ENCODE measurements at places on chromosomes 2 and 18.

GRCh38 chr2:42974721-42975717, 182.6 kb upstream of the HAAO start:
- DNase-seq: peak; percentile 47

DNA sequence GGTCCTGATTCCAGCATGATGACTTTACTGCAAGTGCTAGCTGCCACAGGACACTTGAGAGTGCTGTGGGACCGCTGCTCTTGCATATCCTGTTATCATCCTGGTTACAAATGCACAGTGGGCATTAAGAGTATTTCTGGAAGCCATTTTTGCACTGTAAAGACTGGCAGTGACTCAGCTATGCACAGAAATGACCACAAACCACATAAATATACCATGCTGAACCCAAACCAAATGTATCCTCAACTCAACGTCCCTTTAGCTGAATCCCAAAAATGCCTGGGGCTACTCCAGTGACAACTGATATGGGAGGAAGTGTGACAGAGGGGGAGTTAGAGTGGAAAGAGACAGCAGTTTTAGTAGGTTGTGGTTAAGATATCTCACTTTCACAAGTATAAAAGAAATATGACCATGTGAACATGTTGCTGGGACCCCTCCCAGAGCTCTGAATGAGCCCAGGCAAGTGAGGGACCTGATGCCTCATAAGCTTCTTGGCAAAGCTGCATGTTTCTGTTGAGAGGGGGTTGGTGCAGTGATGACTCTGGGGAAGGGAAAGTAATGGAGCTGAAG, 37.3 kb downstream of the RHBDD1 start:
- DNase-seq: no peak

DNA sequence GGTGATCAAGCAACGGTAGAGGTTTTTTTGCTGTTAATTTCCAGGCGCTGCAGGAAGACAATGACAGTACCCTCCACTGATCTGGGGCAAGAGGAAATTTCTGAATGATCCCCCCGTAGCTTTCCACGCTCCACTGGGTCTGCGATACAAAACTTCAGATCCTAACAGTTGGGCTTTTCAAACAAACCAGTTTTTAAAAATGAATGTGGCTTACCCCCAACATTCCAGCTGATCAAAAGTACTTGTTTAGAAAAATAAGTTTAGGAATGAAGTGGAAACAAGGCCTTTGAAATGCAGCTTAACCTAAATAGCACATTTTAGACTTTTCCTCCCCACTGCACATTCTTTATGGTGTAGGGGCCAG, 5.7 kb downstream of the ZFP36L2 start:
- no peak for DNase-seq

DNA sequence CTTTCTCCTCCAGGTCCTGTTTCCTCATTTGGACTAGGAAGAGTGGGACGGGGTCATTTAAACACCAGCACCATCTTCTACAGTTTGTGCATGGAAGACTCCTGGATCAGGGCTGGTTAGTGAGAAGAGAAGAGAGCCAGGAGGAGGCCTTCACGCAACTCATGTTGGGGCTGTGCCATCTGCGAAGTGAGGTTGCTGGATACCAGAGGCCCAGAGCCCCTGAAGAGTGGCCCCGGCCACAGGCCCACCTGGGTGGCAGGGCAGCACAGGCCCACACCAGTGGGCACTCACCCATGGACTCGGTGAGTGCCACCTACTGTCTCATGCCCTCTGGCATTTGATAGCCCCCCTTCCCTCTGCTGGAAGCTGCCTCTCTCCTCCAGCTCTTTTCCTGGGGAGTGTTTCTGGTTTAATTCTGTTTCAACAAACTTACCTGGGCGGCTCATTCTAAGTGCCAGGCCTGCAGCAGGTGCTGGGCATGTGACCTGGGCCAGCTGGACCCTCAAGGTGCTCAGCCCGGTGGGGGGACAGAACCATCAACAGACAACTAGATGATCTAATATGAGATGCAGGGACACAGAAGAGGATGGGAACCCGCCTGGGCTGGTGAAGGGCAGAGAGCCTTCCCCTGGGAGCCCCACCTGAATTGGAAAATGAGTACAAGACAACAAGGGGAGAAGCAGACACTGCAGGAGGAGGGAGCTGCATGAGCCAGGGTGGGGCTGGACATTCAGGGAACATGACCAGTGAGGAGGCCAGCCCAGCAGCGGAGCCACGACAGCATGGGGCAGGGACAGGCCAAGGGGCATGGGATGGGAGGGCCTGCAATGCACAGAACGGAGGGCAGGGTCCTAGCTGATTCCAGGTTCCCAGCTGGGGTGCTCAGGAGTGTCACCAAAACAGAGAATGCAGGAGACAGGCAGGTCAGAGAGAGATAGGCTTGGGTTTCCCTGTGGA, 70.6 kb downstream of the MARCO start:
- DNase-seq: no peak

GRCh38 chr2:63651356-63651755, 62.6 kb downstream of the MDH1 start:
- DNase-seq: no peak

DNA sequence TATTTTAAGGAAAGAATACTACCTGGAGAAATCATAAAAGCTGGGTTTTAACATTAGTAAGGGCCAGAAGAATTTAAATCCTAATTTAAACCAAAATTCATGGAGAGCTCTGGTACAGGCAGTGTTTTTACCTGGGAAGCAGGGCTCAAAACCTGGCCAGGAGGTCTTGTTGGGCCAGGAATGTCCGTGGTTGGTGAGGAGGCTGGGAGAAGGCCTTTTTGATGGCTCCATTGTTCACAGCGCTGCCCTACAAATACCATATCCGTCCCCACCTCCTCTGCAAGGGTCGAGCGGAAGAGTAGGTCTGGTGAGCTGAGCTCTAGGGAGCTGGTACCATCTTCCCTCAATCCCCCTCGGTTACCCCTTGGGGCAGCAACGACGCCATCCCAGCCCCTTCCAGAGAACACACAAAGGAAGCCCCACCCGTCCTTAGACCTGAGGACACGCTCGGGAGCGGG, 10.9 kb upstream of the HOXD1 start:
- DNase-seq: no peak

- DNase-seq: no peak
These were observed 65.9 kb upstream of the RPL31 start for GRCh38 chr2:100936070-100936741.

GRCh38 chr2:166329465-166329864, 46.3 kb downstream of the SCN9A start:
- no peak for DNase-seq

GRCh38 chr2:20430461-20431300, 16.2 kb upstream of the RHOB start:
- DNase-seq: no peak

DNA sequence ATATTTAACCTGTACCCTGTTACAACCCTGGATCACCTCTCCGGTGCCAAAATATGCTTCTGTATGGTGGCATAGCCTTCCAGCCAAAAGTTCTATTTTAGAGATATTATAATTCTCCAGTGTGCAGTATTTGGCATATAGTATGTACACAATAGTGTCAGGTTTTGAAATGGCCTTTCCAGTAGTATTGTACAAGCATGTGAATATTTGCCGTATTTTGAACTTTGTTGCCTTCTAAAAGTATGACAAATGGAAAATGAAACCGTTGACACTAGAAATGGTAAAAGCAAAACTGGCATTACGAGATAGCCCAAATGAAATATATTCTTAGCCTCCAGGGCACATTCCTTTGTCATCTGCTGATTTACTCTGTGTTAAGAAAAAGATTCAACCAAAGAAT, 431.2 kb downstream of the LRP1B start:
- DNase-seq: no peak

- no peak for DNase-seq
These were observed 186.3 kb downstream of the EN1 start for GRCh38 chr2:118661179-118661578.

DNA sequence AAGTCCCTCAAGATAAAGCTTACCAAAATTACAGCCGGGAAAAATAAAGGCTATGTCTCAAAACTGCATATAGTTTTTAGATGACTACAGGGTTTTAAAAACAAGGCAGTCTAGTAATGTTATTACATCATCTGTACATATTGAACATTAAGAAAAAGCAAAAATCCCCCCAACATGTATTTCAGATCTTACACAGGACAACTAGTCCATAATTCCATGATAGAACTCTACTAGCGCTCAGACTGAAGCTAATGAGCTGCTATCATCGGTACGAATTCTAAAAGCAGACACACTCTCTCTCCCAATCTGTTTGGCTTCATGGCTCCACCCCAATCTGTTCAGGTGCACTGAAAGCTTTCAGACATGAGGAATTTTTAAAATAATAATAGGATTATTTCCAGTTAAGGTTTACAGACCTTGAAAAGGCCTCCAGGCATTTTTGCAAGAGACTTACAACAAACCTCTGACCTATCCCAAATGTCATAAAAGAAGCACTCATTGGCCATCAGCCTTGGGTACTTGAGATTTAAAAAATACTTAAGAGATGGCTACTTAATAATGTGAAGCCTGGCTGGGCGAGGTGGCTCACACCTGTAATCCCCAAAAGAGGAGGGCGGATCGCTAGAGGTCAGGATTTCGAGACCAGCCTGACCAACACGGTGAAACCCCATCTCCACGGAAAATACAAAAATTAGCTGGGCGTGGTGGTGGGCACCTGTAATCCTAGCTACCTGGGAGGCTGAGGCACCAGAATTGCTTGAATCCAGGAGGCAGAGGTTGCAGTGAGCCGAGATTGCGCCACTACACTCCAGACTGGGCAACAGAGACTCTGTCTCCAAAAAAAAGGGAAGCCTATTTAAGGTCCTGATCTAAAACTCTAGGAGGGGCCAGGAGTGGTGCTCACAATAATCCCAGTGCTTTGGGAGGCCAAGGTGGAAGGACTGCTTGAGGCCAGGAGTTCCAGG, 2.0 kb downstream of the NPC1 start:
- no peak for DNase-seq

DNA sequence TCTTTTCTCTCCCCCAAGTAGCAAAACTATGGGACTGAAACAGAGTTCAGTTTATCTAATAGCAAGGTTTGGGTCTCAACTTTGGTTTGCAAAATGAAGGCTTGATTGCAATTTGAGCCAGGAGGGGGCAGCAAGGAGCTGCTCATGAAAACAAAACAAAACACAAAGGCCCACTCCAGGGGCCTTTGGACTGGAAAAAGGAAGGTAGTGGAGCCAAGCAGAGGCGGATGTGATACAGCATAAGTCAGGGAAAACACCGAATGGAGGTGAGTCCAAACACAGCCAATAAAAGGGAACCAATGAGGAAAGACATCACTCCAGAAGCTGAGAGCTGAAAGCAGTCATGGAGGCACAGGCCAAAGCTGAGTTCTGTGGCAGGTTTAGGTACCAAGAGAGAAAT, 799.7 kb upstream of the ACVR2A start:
- DNase-seq: peak; percentile 31

- no peak for DNase-seq
These were observed 22.9 kb downstream of the ITGB1BP1 start for GRCh38 chr2:9400268-9401058.

GRCh38 chr2:172049567-172050120, 35.7 kb upstream of the DLX1 start:
- no peak for DNase-seq

DNA sequence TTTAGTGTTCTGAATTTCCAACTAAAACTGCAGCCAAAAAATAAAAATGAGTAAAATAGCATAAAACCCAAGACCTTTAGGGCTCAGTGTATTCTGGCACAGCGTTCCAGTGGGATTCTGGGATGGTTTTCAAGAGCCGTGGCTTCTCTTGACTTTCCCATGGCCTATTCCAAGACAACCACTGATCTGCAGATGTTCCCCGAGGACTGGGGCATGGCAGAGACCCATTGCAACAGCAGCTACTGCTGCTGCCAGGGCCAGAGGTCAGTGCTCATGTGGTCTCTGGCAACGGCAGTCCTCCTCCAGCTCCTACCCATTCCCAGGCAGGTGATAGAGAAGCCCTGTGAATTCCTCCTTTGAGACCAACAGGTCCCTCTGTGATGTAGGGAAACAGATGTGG, 26.8 kb downstream of the TNP1 start:
- DNase-seq: no peak

DNA sequence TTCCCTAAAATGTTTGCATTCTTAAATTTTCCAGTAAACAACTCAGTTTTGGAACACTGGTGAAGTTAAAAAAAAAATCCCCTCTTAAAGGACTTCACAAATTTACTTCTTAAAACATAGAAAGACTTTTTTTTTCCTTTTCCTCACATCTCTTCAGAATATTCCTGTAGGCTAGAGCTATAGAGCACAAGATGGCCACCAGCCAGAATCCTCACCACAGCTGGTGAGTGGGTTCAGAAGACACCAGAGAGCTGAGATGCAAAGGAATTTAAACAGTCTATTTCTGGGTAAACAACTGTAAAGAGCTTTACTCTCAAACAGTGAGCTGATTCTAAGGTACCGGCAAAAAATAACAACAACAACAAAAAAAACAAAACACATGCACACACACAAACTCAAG, 252.8 kb downstream of the LRP1B start:
- no peak for DNase-seq

DNA sequence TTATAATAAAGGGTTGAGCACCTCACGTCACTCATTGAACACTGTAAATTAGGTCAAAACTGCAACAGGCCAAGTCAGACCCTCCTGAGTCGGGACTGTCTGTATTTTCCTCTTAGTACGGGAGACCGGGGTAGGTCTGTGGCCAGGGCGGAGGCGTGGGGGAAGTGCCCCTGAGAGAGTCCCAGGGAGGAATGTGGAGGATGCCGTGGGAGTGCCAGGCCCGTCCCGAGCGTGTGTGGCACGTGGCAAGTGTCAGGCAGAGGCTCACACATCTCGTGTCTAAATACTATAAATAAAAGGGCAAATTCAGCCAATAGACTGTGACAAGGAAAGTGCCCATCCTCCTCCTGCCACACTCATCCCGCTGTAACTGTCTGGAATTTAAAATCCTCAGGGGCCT, 6.3 kb upstream of the HDAC4 start:
- no peak for DNase-seq

DNA sequence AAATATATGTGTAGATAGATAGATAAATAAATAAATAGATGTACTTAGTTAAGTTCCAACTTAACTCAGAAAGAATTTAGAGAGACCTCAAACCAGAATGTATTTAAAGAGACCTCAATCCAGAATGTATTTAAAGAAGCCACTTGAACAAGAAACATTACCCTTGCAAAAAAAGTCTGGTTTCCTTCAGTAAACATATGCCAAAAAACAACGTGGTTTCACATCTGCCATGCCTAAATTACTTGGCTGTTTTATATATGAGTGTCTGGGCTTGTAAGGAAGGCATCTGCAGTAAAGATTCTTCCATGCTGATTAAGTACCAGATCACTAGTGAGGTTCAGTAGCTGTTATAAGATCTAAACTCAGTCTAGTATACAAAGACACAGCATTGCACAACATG, 29.1 kb upstream of the RPE start:
- DNase-seq: no peak

DNA sequence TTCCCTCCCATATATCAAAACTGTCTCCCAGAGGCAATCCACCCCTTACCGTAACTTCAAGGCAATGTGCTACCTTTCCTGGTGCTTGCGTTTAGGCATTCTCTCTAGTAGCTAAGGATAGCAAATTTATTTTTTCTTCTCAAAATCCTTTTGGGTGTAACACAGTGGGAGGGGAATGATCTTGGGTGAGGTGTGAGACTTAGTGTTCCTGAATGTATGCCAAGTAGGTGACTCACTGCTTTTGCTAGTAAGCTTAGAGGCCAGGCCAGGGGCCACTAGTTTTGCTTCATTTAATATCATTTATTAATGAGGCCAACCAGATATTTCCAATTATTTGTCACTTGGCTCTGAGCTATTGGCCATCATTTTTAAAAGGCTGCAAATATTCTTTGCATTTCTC, 135.5 kb downstream of the NAPG start:
- DNase-seq: no peak

- DNase-seq: peak; percentile 0
These were observed 144.1 kb downstream of the EVA1A start for GRCh38 chr2:75416420-75417342.

All from CD4-positive, alpha-beta T cell treated with Interleukin-2 at 100 ng/mL for 4 hours (primary cell).